Peyer's patch (tissue), 4 donors: ENCODE measurements at places on chromosomes 12 and 14. TPM values are rescaled to one million over a fixed set of nuclear protein-coding genes. Genes with fewer than 3 reads are reported as not detected.

DNA sequence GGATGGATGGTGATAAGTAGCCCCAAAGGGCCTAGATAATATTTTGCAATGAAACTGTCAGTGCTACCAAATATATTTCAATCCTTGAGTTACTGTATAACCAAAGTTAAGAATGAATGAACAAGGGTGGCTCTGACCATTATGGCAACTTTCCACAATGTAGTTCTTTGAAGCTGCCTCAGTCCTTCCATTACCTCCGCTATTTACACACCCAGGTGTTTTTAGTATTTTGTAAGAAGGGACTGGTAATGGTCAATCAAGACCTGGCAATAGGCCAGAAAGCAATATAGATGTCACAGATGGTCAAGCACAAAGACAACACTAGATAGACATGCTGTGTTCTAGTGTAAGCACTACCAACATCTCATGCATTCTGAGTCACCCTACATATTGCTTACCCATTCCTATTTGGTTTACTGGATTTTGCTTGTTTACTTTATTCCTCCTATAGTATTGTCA, 16.3 kb downstream of the DUSP16 start:
- no peak for DNase-seq

The MSI1 gene
- total RNA-seq = 5.5 TPM

The FITM1 gene
- not detected for total RNA-seq

The TMBIM4 gene
- 77.0 TPM for total RNA-seq

- no peak for DNase-seq
These were observed 728.8 kb upstream of the LMO3 start for GRCh38 chr12:17334784-17335183.

DNA sequence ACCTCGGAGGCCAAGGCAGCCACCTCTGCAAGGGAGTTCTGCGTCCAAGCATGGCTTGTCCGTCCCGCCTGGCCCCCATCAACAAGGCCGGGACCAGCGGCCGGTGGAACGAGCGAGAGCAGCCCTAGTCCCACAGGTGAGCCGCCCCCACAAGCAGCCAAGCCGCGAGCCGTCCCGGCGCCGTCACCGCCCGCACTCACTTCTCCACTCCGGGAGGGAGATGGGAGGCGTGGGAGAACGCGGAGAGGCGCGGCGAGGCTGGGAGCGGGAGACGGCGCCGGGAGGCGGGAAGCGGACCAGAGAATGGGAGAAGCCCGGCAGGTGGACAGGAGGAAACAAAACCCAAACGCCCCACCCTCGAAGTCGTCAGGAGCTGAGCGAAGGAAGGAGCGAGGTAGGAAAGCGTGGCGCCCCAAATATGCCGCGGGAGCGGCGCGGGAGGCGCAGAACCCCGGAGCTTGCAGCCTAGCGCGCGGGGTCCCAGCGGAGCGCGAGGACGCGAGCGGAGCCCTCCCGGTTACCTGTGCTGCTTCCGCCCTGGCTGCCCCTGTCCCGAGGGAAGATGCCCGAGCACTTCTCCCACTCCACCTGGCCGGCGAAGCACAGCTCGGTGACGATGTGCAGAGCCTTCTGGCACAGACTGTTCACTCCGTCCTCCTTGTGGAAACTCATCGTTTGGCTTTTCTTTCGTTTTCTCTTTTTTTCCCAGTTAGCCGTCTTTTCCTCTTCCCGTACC, 600 bp downstream of the SYT10 start:
- no peak for DNase-seq

The ZDHHC22 gene
- total RNA-seq = 0.57 TPM

The SIX6 gene
- total RNA-seq = not detected

The HECTD4 gene
- 85.8 TPM for total RNA-seq

- no peak for DNase-seq
These were observed 118.6 kb downstream of the ATXN7L3B start for GRCh38 chr12:74656251-74656650.

The ALDH1L2 gene
- total RNA-seq = 2.4 TPM

- DNase-seq = no peak
These were observed 105.3 kb upstream of the TBX3 start for GRCh38 chr12:114789276-114789675.

DNA sequence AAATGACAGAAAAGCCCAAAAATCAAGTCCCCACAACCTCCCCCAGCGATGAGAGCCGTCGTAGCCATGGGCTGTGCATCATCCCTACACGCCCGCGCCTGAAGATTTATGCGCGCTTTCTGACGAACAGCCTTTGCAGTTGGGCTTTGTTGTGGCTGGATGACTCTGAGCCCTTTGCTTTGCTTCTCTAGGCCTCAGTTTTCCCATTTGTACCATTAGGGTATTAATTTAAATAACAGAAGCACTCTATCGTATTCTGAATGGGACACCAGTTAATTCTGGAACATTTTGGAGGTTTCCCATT, 24.2 kb downstream of the SFSWAP start:
- no peak for DNase-seq

The WIF1 gene
- total RNA-seq = 0.85 TPM

GRCh38 chr12:108514468-108514972, 557 bp upstream of the FICD start:
- no peak for DNase-seq

DNA sequence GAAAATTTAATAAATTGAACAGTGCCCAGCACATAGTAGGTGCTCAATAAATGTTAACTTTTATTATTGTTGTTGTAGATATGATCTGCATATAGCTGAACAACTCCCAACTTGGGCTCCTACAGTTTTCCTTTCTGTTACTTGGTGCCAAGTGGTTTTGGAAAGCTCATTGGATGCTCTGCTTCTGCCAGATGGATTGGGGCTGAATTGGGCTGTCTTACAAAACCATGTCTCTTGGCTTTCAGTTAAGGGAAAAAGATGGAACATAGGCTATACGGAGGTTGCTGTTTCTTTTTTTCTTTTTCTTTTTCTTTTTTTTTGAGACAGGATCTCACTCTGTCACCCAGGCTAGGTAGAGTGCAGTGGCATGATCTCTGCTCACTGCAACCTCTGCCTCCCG, 140.7 kb upstream of the PWP1 start:
- DNase-seq = no peak

The LRP6 gene
- total RNA-seq = 78.4 TPM

DNA sequence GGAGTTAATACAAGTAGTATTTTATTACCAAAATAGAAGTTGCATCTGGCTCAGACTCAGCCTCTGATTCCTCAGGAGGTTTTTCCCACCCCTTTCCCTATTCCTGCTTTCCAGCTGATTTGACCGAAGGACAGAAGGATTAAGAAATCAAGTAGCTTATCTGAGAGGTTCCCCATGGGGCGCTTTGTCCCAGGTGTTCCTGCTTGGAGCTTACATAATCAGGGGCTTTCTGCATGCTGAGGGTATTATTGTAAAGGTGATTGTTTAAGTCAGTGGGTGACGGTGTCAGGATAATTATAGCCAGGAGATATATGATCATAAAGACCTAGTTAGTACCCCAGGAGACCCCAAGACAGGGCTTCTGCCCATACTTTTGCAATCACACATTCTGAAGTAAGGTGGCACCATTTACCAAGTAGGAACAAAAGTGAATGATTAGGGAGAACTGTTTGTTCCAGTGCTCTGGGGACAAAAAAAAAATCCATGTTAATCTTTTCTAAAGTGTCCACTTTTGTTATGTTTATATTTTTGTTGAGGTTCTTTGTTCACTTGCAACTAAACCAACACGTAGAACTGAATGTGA, 921.3 kb downstream of the NRXN3 start:
- DNase-seq = no peak
